MCF 10A (cell line): ENCODE measurements at places on chromosomes 3 and 15. TPM values are rescaled to one million over a fixed set of nuclear protein-coding genes. Genes with fewer than 3 reads are reported as not detected.

GRCh38 chr15:90904746-90905145 lies 1.6 kb downstream of the MAN2A2 start:
- no peak for DNase-seq

DNA sequence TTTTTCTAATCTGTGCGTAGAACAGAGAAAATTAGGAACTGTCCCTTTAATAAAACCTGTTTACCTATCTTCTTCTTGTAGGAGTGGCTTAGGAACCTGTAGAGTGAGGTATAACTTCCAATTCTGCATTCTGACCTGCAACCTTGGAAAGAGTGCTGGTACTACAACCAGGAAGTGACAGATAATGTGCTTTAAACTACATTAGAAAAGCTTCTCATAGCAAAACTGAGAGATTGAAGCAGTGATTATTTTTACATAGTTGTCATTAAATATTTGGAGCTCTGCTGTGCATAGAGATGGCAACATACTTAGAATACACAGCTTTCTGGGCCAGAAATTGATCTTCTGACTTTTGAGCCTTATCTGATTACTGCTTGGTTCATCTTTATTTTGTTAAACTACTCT lies 50.4 kb upstream of the ZDHHC23 start:
- peak; percentile 33 for DNase-seq

DNA sequence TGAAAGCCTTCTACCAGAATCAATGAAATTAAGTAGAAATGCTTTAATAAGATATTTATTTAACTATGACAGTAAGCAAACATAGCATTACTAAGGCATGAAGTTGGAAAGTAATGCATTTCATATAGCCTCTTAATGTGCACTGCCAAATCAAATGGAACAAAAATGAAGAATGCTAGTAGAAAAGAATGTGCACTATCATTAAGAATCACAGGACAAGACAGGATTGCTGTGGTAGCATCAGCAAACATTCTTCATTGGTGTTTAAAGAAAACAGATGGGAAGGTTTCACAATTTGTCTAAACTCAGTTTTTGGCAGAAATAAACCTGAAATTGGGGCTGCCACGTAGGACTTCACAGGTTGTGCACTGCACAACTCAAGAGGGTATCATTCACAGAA lies 168.9 kb downstream of the CNTN3 start:
- no peak for DNase-seq

GRCh38 chr3:60399292-60399691 lies 852.0 kb downstream of the FHIT start:
- peak; percentile 57 for DNase-seq

- DNase-seq = no peak
Observed at GRCh38 chr15:31060429-31061140, 40.9 kb downstream of the TRPM1 start.

DNA sequence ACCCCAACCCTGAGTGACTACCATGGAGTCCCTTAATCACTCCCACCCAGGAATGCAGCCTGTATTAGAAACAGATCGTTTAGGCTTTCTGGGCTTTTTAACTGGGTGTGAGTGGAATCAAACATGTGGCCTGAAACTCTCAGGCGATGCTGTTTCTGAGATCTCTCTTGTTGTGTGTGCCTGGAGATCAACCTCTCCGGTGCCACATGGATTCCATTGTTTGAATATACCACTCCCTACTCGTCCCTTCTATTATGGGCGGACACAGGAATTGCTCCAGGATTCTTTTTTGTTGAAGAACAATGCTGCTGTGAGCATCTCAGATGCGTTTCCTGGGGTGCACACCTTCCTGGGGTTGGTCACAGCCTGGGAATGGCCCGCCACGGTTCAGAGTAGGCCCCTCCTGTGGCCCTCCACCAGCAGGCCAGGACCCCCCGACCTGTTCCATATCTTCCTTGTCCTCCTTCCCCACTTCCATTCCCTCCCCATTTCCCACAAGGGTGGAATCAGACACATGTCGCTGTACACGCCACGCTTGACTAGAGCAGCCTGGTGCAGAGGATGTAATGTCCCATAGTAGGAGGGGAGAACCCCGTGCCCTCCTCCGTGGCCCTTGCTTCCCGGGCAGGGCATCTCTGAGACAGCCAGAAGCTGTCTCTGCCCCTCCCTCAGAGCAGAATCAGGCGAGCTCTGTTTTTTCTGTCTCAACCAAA lies 36.4 kb upstream of the PRR23E start:
- DNase-seq = no peak

The PPM1L gene
- 1.7 and 2.1 TPM in 2 replicates for total RNA-seq

The APOD gene
- total RNA-seq = 0.83 and 1.9 TPM in 2 replicates

The HHLA2 gene
- total RNA-seq = not detected in 2 replicates

The SYNPR gene
- not detected in 2 replicates for total RNA-seq

The GOLGA6A gene
- not detected in 2 replicates for total RNA-seq

The HYPK gene
- total RNA-seq = 31.1 and 34.5 TPM in 2 replicates

The ACAN gene
- not detected in 2 replicates for total RNA-seq

The PCSK6 gene
- 29.8 and 30.8 TPM in 2 replicates for total RNA-seq

The HHATL gene
- not detected in 2 replicates for total RNA-seq

The TMCO5A gene
- not detected in 2 replicates for total RNA-seq
